Fibroblast of the conjunctiva (primary cell): ENCODE measurements at places on chromosomes 5 and 9.
A peak's percentile ranks its signal among the peaks of the same experiment; 100 is the strongest.

DNA sequence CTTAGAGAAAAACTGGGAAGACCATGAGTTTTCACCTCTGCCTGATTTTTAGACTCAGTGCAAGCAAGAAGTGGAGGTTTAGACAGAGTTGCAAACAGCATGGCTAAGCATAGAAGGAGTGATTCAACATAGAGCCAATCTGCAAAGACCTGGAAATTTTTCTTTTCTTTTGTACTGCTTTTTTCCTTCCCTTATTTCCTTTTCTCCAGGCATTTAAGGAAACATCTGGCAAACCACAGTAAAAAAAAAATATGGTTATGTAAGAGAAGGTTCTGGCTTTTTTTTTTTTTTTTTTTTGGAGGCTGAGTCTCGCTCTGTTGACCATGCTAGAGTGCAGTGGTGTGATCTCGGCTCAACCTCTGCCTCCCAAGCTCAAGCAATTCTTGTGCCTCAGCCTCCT lies 16.6 kb upstream of the DCAF12 start:
- DNase-seq = no peak

DNA sequence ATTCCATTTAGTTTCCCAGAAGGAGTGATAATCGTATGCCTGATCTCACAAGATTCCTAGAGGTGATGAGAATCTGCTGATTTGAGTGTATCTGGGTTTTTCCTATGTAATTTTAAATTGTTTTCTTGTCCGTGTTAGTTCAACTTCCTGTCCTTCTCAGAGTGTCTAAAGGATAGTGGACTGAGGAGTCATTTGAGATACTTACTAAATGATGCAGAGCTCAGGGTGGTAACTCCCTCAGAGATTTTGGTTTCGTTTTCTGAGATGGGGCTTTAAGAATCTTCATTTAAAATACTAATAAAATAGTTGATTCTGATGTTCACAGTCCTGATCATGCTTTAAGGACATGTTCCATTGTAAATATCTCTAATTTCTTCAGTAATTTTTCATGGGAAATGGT lies 30.3 kb downstream of the MELK start:
- no peak for DNase-seq

- no peak for DNase-seq
These were observed 1328.6 kb downstream of the PTPRD start for GRCh38 chr9:9284201-9284600.

GRCh38 chr5:6593148-6594016 lies 39.5 kb downstream of the NSUN2 start:
- no peak for DNase-seq

GRCh38 chr9:96495341-96495740 lies 45.4 kb downstream of the HABP4 start:
- DNase-seq = peak; percentile 63

GRCh38 chr5:92836855-92837755 lies 743.9 kb downstream of the NR2F1-AS1 start:
- DNase-seq = peak; percentile 26

DNA sequence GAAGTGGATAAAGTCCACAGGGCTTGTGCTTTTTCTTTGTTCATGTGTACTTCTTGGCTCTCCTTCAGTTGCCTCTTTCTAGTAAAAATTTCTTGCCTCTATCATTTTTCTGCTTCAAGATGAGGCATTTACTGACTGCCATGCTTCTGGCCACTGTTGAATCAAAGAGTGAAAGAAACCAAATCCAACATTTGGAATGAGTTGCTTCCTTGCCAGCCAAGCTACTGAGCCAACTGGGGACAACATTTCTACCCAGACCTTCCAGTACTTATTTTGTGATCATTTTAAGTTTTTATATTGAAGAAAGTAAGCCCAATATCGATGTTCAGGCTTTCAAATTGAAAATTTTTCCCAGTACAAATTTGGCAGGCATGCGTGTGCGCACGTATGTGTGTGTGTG lies 73.2 kb downstream of the SNCAIP start:
- DNase-seq = no peak

- no peak for DNase-seq
These were observed 50.8 kb upstream of the CTNNA1 start for GRCh38 chr5:138702166-138703077.

DNA sequence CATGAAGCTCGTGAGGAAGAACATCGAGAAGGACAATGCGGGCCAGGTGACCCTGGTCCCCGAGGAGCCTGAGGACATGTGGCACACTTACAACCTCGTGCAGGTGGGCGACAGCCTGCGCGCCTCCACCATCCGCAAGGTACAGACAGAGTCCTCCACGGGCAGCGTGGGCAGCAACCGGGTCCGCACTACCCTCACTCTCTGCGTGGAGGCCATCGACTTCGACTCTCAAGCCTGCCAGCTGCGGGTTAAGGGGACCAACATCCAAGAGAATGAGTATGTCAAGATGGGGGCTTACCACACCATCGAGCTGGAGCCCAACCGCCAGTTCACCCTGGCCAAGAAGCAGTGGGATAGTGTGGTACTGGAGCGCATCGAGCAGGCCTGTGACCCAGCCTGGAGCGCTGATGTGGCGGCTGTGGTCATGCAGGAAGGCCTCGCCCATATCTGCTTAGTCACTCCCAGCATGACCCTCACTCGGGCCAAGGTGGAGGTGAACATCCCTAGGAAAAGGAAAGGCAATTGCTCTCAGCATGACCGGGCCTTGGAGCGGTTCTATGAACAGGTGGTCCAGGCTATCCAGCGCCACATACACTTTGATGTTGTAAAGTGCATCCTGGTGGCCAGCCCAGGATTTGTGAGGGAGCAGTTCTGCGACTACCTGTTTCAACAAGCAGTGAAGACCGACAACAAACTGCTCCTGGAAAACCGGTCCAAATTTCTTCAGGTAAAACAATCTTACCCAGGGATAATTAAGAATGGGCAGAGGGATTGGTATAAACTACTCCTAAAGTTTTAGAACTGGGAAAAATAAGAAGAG lies 12.9 kb downstream of the ITGA1 start:
- no peak for DNase-seq
